SJCRH30 (cell line): ENCODE measurements at places on chromosomes 6 and 20.

DNA sequence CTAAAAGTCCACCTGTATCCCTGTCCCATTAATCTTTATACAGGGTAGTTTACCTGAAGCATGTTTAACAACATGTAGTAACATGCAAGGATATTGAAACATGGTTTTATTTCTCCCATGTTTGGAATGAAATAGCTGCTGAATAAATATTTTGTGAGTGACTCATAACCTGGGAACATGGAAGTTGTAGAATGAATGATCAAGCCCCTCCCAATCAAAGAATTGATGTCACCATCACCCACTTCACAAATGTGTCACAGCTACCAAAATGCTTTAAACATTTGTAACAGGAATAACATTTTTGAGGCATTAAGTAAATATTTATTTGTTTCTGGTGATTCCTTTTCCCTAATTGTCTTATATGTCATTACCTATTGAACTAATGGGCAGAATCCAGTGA is 58.9 kb upstream of the TNFAIP3 start:
- DNase-seq: no peak

GRCh38 chr6:12065321-12066140 is 53.4 kb downstream of the HIVEP1 start:
- no peak for DNase-seq

GRCh38 chr20:257419-257818 is at the start of gene DEFB132:
Gene DEFB132 (plus strand): TSS chr20:257724. CDS start chr20:257779, 55 bp downstream.
- DNase-seq: no peak

- no peak for DNase-seq
These were observed 151.3 kb downstream of the DTNBP1 start for GRCh38 chr6:15511248-15512125.

GRCh38 chr6:88050140-88050818 is 2.6 kb downstream of the SPACA1 start:
- DNase-seq: no peak

GRCh38 chr20:20606050-20606449 is 106.4 kb downstream of the RALGAPA2 start:
- DNase-seq: no peak

DNA sequence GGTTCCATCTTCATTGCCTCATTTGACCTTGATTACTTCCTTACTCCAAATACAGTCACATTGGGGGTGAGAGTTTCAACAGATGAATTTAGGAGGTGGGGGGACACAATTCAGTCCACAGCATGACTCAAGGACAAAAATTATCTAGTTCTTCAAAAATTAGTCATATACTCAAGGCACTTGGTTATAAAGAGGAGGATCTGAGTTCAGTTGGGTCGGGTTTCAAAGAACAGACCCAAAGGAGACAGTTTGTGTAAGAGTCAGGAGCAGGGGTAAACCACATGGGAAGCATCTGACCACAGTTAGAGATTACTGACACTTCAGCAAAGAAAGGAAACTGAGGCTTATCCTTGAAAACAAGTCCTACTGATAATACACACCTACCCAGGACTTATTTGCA is 138.0 kb downstream of the TBC1D7 start:
- no peak for DNase-seq

DNA sequence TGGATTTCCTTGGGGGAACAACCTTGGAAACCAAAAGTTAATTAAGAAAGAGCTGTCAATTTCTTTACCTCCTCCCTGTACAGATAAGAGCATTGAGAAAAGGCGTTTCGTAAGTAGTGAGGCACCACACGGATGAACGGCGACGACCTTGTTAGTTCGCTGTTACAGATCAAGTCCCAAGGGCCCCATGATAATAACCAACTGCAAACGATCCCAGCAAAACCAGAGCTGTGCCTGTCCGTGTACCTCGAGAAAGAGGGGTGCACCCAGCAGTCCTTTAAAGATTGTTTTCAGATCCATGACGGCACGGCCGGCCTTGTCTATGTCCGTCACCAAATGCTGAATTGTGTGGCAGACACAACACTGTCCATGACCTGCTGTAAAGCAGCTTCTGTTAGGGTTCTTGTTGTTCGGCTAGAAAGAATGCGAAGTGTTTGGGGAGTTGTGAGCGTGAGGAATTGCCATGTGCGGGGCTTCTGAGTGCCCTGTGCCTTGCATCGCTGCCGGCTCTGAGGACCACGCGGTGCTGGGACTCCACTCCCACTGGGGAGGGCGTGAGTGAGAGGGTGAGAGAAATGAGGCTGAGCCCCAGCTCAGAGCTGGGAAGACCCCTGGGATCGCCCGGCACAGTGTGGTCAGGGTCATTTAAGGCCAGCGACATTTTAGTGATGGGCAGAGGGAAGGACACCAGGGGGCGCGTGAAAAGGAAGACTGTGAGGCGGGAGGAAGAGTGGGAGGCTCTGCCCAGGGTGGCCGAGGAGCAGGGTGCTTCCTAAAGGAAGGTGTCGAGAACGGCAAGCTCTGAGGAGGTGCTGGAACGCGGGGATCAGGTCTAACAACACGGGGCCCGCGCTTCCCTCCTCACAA is 136.8 kb upstream of the RPS6KA2 start:
- no peak for DNase-seq

GRCh38 chr6:25635886-25636317 is 16.1 kb upstream of the SCGN start:
- no peak for DNase-seq

- no peak for DNase-seq
These were observed 398.8 kb downstream of the RNF144B start for GRCh38 chr6:18785810-18786490.

GRCh38 chr6:160004018-160004417 is 35.1 kb downstream of the IGF2R start:
- DNase-seq: no peak

DNA sequence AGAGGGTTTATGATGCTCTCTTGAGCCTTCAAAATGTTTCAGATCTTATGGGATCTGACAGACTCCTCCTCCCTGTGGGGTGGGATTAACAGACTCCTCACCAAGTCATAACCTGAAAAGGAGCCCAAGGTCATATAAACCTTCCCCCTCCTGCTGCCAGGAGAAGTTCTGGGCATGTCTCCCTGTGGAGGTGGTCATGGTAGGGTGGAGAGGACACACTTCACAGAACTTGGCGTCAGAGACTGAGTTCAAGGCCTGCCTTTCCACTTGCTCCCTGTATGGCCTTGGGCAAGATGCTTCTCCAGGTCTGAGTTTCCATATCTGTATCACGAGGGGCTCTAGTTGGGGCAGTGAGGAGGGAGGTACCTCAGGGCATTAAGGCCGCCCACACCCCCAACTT is 32.4 kb upstream of the AAR2 start:
- no peak for DNase-seq

DNA sequence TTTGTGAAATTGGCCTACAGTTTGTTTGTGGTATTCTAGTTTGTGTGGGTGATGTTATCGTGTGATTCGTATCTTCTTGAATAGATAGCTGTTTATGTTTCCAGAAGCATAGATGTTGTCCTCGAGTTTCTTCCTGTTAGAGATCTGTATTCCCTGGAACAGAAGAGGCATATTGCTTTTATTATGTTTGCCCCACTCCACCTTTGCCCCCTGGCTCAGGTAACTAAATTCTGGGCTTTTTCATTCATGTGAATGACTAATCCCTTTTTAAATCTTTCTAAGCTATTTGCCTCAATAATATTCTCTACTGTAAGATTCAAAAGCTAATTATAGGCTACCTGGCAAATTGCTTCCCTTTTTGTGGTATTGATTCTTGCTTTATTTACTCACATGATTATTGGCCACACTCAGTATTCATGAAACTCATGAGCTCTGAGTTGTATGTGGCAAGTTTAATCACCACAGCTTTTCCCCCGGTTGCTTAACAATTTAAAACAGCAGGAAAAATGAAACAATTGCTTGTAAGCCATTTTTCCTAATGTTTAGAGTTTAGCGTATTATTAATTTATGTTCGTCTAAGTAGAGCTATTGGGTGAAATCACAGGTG is 12.6 kb downstream of the RNF217 start:
- DNase-seq: no peak

- no peak for DNase-seq
These were observed 107.7 kb upstream of the FOXC1 start for GRCh38 chr6:1502041-1502440.

DNA sequence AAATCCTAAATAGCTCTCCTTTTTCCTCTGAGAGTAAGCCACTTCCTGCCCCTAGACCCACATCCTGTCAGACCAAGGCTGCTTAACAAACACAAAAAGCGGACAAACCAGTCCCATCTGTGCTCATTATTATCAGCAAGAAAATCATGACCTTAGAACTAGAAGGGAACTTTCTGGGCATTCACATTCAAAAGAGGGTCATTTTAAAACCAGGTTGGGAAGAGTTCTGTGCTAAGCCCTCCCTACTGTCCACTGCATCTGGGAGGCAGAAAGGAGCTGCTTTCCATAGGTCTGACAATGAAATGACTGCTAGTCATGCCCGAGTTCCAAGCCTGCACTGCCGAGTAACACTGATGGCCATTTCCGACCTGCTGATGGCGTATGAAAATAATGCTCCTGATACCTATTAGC is 15.4 kb downstream of the EZR start:
- peak; percentile 15 for DNase-seq

GRCh38 chr20:50286609-50287008 is 96.0 kb downstream of the CEBPB start:
- peak; percentile 93 for DNase-seq

DNA sequence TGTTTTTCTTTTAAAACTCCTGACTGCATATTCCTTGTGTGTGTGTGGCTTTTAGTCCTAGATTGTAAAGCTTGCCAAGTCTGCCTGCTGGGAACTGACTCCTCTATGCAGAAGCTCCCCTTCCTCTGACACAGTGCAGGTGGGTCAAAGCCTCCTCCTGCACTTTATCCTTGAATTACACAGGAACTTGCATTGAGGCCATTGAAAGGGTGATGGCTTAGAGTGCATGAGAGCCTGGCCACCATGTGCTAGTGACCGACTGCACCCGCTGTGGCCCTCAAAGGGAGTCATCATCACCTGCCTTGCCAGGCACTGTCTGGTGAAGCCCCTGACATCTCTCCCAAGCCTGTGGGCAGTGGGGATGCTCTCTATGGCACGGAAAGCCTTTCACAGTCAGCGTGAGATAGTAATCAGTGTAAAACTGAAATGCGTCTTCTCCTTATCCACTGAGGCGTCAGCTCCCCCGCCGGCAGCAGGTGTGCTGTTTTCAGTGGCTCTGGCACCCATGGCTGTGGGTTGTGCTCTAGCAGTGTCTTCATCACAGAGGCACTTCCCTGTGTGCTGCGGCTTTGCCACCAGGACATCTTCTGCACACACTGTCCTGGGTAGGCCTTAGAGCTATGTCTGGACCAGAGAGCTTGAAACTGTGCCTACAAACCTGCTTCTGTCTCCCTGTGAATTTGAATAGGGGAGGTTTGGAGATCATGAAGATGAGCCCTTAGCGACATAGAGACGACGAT is 87.9 kb downstream of the THBS2 start:
- peak; percentile 64 for DNase-seq

DNA sequence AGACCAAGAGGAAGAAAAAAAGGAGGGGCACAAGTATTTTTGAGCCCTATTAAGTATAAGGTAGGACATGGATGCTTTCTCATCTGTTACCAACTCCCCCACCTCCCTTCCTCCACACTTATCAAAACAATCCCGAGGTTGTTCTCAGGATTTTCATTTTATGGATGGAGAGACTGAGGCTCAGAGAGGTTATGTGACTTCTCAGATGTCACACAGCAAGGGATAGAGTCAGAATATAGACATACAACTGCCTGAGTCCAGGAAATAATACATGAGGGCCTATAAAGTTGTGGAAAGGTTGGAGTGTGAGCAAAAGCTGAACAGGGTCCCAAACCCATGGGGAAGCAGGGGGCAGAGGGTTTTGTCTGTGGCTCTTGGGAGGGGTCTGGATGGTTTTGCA is 19.3 kb downstream of the KCNK17 start:
- no peak for DNase-seq

DNA sequence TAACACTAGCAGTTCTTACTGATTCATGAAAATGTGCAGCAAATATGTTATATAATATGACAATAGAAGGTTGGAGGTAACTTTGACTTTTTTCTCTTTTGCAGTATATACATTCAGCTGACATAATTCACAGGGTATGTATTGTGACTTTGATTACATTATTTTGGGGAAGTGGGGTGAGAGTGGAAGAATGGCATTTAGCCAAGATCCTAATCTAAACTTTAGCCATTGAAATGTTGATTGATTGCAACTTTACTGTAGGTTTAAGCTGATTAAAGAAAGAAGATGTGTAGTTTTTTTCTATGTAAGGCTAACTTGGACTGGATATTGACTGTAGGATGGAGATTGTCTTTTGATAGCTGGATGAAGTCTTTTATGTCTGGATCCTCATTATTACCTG is 46.0 kb downstream of the MAPK14 start:
- DNase-seq: no peak

DNA sequence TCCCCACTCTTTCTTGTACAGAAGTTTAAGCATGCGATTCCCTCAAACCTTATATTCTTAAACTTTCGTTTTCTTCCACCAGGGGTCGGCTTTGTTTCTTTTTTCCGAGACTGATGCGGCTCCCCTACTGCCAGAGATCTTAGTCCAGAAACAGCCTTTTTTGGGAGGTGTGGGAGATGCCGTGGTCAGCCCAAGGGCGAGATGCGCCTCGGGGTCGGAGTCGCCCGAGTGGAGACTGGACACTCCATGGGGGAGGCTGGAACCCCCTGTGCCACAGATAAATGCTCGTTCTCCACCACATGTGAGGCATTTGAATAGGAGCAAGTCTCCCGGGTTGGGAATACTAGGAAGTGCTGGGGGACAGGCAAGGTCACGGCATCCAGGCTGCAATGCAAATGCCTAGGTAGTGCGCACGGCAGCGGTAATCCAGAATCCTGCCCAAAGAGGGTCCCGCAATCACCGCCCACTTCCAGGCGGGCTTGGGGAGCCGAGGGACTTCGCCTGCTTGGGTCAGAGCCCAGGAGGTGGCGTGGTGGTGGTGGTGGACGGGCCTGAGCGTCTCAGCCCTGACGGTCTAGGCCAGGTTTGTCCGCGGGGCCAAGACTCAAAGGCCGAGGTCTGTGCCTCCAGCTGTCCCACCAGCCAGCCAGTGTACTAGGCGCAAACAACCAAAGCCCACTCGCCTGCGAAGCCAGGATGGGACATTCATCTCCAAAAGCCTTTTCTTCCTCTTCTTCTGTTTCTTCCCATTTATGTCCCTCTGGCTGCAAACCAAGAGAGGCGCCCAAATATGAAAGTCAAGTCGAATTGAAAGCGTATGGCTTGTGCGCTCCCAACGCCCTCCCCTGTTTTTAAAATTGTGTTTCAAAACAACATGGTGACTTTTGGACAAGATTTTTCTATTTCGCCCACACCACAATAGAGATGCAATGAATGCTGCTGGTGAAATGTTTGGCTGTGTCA is 39.3 kb upstream of the OSTM1 start:
- peak; percentile 27 for DNase-seq

GRCh38 chr6:106637051-106637716 is 7.8 kb downstream of the QRSL1 start:
- no peak for DNase-seq

DNA sequence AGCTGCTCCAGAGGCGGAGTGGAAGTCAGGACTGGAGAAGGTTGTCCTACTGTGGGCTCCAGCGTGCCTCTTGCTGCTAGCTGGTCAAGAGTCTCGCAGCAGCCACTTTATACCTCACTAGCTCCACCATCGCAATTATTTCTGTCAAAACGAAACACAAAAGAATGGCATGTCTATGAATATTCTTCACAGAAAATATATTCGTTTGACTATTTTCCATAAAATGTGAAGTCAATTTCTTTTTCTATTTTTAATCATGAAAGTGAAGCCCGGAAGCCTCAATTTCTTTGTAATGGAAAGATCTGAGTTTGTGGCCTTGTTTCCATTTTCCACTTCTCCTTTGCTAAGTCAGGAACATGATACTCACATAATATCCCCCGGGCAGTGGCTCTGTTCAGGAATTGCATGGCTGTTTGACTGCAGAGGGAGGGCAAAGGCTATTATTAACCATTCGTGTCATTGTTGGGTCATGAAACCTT is 51.7 kb downstream of the DTD1 start:
- DNase-seq: peak; percentile 17
